ENCODE measurements at places on chromosomes 1 and 21.

GRCh38 chr1:76955652-76956051, 88.4 kb downstream of the ST6GALNAC5 start:
- DNase-seq: no peak

DNA sequence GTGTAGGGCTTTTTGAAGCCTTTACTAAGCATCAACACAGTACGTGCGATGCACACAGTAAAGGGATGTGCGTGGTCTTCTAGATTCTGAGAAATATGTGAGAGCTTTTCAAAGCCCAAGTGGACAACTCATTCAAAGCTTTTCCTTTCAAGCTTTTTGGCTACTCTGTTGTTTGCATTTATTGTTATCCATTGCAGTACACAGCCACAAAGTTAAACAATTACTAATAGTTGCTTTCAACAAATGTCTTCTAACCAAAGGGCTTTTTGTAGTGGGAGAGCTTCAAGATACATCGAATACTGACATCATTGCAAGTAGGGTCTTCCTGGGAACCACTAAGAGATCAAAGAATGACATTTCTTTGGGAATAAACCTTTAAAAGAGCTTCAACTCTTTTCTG, 97.9 kb upstream of the ETV3 start:
- DNase-seq: no peak

DNA sequence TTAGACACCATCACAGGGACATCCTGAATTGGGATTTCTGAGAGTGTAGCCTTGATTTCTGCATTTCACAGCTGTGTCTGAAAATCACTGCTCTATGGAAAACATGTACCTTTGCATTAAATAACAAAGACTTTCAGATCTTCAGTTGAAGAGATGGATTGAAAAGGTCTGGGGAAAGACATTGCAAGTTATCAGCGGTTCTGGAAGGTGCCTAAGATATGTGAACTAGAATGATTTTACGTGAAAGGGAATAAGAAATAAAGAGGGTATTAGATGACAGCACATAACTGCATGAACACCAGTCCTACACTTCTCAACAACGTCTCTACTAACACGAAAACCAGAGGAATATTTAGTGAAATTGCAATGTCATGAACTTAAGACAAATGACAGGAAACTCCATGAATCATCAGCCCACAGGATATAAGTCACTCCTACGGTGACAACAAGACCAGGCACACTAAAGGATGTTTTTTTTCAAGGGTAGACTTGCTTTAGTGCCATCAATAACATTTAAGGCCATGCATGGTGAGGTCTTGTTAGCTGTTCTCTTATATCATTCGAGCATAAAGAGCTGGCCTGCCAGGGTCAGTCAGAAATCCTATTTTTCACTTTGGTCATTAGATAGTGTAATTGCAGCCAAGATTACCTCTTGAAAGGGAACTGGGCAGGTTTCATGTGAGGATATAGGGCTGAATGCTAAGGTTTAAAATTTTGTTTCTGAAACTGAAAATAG, 283.1 kb downstream of the GRIK1 start:
- DNase-seq: no peak

- DNase-seq: peak; percentile 50
Observed at GRCh38 chr1:29793101-29793546, 556.8 kb downstream of the PTPRU start.

DNA sequence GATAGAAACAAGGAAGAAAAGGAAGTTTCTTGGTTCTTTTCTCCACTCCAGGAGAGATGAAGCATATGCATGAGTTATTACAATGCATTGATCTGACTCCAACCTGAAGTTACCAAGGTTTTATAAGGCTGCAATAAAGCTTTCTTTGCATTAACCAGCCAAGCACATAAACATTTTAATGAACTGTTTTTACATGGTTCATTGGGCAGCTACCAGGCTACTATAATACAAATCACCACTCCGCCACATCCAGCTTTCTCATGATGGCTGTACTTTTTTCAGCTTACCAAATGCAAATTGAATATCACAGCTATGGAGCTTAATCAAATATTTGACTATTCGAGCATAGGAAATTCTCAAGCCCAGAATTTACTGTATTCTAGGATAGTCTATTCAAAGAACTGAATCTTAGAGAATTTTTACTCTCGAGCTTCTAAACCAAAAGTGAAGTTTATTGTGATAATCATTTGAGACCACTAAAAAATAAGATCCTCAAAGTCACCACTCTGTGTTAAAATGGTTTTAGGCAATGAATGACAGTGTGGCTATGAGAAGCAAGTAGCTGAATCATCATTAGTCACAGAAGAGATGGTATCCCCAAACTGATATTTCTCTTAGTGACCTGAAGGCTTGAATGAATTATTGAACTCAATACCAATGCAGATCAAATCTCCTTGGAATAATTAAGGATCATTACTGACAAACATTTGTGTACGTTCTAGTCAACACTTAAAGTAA, 58.6 kb upstream of the ZNF281 start:
- DNase-seq: no peak

DNA sequence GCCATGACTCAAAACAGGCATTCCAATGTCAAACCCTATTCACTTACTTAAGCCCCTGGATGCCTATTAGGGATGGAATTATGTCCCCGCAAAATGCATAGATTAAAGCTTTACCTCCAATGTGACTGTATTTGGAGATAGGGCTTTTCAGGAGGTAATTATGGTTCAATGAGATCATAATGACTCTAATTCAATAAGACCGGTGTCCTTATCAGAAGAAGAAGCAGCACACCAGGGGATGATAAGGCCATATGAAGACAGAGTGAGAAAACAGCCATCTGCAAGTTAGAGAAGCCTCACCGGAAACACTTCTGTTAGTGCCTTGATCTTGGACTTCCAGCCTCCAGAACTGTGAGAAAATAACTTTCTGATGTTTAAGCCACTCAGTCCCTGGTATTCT, 1131.8 kb upstream of the TMPRSS15 start:
- no peak for DNase-seq

DNA sequence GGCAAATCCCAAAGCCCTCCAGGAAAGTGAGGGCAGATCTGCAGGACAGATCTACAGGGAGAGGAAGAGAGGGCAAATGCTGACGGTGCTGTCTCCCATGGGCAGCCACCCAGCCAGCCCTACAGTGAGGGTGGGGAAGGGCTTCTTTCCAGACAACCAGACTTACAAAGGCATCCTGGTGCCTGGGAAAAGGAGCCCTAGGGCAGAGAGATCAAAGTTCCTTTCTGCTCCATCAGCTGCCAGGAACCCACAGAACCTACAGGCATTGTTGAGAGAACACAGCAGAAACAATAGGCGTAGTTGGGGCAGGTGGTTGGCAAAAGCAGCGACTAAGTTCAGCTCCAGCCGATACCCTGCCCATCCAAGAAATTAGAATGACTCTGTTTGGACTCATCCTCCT, 332.4 kb downstream of the KCNH1 start:
- DNase-seq: no peak

GRCh38 chr1:185388346-185388745, 71.3 kb upstream of the IVNS1ABP start:
- no peak for DNase-seq

- DNase-seq: no peak
Observed at GRCh38 chr1:119329541-119330461, 38.8 kb upstream of the HAO2 start.

DNA sequence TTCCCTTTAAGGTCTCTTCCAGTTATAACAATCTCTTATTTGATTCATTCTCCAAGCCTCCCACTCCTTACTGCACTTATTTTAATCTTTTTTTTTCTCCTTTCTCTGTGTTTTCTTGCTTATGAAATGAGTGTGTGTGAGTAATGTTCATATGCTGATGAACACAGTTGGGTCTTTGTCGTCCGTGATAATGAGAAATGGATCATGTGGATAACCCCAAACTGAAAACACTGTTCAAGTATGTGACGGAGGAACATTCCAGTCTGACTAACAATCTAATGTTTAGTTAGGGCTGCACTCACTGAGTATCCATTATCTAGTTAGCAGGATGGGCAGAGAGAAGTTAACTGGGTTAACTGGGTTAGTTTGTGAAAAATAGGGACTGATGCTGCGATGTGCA, 253.1 kb upstream of the DUSP10 start:
- DNase-seq: peak; percentile 88

Measured in non-pigmented ciliary epithelial cell (primary cell).